ENCODE measurements at places on chromosomes 7 and 10.
A peak's percentile ranks its signal among the peaks of the same experiment; 100 is the strongest.

GRCh38 chr10:12849319-12850181, 152.0 kb downstream of the CCDC3 start:
- DNase-seq = peak; percentile 9

DNA sequence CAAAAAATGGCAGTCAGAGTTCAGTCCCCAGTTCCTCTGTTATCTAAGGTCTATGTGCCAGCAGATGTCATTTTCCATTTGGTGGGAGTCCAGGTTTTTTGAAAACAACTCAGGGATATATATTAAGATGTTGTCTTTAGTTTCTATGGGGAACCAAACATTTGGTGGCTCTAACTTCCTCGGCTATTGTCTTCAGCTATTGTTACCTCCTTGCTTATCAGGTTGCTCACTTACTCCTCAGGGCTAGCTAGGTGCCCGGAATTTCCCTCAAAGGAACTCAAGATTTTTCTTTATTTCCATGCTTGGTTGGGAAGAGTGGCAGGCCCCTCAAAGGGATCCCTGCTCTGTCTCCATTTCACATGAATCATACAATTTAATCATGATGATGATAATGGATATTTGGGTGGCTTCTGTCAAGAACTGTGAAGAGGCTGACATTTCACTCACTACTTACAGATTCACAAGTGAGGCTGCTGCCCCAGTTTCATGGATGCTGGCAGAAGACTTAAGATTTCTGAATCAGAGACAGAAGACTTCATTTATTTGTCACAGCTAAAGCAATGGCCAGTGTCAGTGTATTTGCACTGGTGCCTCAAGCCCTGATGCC, 182.8 kb downstream of the PKD1L1 start:
- DNase-seq = no peak

DNA sequence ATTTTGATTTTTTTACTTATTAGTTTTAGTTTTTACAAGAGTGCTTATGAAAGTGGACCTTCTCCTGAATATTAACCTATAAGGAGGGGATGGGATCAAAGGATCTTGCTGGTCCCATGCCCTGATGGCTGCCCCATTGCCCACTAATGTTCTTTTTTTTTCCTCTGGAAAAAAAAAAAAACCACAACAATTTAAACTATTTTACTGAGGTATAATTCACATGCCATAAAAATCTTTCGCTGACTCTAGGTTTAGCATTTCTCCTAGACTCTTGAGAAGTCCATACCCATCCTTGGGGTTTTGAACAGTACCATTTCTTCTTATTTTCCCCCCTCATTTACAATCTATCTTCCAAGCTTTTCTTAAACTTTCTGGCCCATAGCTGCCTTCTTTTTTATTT, 481.8 kb downstream of the TFEC start:
- DNase-seq = no peak

- DNase-seq = peak; percentile 44
Measured at GRCh38 chr10:70404787-70405036, 767 bp downstream of the EIF4EBP2 start.
